HAP-1 (cell line): ENCODE measurements at places on chromosomes 2 and 18.

- no peak for DNase-seq
Observed at GRCh38 chr2:130374587-130375290, 18.9 kb downstream of the PTPN18 start.

GRCh38 chr2:168375195-168375798 lies 80.8 kb upstream of the CERS6 start:
- DNase-seq, result no peak

GRCh38 chr18:26919627-26920026 lies 54.1 kb upstream of the AQP4 start:
- DNase-seq, result no peak

GRCh38 chr18:47075098-47075883 lies 39.9 kb upstream of the ELOA2 start:
- no peak for DNase-seq

DNA sequence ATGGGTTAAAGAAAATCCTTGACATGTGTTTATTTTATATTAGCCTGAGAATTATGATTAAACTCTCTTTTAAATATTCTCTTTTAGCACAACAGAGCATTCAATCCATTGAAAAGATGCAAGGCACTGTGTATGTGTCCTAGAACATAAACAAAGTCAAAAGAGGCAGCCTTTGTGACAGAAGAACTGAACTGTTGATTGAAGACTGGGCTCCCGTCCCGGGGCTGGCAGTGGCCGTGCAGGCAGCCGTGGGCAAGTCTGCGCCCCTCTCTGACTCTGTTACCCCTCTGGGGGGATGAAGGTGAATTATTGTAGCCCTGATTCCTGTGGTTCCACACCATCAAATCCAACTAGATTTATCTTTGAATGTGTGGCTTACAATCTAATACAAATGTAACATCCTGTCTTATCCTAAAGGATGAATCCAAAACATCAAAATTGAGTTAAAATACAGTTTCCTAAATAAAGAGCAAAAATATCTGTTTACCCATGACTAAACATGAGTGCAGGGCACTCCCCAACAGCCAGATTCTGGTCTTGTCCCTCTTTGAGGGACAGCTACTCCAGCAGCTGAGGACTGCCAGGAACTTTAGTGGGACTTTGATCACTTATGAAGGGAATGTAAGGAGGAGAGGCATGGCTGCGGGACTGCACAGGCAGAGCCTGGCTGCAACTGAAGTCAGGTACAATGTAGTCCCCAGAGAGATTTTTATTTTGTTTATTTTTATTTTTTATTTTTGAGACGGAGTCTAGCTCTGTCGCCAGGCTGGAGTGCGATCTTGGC lies 37.3 kb upstream of the SH3BP4 start:
- DNase-seq, result no peak

DNA sequence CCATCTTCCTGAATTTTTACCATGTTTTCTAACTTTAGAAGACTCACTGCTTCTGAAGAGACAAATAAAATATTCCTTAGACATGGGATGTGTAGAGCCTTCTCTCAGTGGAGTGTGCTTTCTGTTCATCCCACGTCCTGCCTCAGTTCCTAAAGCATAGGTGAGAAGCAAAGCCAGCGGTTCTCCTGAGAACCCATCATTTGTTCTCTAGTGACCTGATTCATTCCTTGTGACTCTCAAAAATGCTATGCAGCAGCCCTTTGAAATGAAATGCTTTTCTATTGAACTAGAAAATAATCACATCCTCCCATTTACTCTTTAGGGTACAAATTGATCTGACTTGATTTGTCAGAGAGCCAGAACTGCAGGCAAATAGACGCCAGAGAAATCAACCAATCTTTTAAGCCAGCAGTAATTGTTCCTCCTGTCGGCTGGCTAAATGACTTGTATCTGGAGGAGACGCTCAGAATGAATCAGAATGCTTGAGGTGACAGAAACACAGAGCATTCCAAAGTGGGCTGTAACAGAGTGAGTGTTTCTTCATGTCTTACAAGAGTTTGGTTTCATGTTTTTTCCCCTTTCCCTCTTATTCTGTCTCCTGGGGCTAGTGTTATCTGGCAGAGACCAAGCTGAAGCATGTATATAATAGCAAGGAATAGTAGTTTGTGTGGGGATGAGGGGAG lies 81.3 kb upstream of the TMEM178A start:
- no peak for DNase-seq

GRCh38 chr2:238440767-238441166 lies 14.0 kb downstream of the ASB1 start:
- no peak for DNase-seq

- DNase-seq, result no peak
Observed at GRCh38 chr2:133044556-133044955, 374.6 kb upstream of the LYPD1 start.

DNA sequence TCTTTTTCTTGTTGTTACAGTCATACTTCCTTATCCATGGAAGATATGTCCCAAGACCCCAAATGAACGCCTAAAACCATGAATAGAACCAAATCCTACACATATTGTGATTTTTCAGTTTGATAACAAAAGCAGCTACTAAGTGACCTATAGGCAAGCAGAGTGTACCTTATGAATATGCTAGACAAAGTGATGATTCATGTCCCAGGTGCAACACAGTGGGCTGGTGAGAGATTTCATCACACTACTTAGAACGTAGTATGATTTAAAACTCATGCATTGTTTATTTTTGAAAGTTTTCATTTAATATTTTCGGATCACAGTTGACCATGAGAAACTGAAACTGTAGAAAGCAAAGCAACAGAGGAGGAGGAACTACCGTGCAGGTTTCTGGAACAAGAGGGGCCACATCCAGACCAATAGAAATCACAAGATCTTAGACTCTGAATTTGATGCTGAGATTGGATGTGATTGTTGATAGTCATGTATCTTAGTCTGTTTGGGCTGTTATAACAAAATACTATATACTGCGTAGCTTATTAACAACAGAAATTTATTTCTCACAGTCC lies 470.8 kb upstream of the VRK2 start:
- DNase-seq, result no peak

DNA sequence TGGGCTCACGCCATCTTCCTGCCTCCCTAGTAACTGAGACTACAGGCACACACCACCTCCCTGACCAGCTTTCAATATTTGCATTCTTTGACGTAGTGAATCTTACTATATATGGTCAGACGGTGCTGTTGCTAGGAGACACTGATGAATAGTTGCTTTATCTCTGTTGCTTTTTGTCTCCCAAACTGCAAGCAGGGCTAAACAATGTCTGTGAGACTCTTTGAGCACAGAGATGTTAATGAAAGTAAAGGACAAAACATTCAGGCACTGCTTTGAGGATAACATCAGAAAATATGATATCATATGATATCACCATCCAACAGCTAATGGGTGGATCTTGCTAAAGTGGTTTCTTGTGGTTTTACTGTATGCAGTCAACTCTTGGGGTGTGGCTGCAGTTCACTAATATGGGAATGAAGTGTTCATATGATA lies 43.0 kb downstream of the EMILIN2 start:
- DNase-seq, result peak; percentile 40

- no peak for DNase-seq
Observed at GRCh38 chr2:20620271-20620681, 30.6 kb downstream of the HS1BP3 start.

- no peak for DNase-seq
Observed at GRCh38 chr18:813172-814071, 1.4 kb upstream of the YES1 start.

GRCh38 chr2:53208815-53209214 lies 558.8 kb upstream of the CHAC2 start:
- DNase-seq, result no peak

GRCh38 chr2:157349949-157350515 lies 24.4 kb upstream of the ERMN start:
- DNase-seq, result no peak

DNA sequence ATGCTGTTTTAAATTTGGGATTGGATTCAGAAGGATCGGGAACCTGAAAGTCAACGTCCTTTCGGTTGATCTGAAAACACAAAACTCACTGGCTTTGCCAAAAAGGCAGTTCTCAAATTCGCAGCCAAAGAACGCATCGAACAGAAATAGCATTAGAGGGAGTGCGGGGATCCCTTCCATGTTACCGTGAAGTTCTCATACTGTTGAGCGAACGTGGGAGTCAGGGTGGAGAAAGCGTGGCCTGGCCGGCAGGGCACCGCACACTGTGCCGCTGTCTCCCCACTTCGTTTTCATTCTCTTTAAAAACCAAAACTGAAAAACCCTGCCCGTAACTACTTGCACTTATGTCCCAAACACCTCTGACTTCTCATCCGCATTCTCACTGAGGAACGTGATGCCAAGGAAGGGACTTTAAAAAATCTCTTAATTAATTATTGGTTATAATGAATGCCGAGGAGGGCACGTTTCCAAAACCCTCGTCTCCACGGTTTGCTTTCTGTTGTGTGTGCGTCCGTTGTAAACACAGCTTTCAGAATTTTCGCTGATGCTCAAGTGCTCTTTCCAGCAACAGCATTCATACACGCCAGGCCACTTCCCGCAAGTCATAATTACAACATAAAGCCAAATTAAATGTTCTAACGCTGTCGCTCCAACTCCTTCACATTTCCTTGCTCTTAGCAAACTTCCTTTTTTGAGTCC lies 60.9 kb upstream of the TWIST2 start:
- DNase-seq, result no peak

DNA sequence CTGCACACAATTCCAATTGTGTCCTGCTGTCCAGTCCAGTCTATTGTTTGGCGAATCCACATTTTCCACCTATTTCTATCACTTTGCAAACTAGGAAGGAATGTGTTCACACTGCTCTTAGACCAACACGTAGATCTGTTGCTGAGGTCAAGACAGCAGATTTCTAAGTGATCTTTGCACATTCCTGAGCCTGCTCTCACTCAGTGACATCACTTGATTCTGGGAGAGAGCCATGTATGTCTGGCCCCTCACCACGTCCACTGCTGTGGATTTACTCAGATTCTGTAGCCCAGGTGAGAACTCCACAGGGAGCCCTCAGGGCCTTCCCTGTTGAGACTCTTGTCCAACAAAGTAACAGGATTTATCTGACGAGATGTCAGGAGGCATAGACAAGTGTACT lies 317.2 kb downstream of the TSN start:
- no peak for DNase-seq
